Fibroblast of skin of right quadriceps (primary cell): ENCODE measurements at places on chromosomes 13 and 19.

GRCh38 chr13:20411638-20412342, 113.9 kb downstream of the CRYL1 start:
- no peak for DNase-seq

DNA sequence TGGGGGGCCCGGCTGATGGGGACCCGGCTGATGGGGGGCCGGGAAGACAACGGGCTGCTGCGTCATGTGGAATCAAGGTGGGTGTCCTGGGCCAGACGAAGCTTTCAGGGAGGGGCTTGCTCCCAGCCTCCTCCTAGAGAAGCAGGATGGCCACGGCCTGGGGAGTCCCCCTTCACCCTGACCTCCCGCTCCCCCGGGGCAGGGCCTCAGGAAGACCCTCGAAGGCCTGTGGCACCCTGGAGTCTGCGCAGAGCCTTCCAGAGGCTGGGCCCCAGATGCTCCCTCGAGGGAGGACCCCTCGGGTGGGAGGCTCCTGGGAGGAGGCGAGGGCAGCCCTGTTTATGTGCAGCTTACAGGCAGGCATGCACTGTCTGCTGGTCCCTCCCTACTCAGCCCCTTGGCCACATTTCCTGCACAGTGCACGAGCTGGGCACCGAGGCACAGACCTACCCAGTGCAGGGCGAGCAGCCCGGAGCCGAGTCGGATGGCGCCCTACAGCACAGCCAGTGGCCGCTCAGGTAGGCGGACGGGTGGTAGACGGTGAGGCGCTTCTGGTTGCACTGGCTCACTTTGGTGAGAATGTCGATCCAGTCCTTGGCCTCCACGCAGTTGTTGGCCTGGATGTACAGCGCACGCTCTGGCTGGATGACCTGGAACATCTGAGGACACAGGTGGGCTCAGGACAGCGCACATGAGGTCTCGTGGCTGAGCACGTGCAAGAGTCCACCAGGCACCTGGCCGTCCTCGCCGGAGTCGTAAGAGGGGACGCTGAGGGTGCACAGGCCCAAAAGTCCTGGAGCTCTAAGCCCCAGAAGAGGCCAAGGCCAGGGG, 22.4 kb upstream of the C13orf46 start:
- no peak for DNase-seq

GRCh38 chr19:29854033-29854432, 42.2 kb downstream of the CCNE1 start:
- DNase-seq, result no peak

DNA sequence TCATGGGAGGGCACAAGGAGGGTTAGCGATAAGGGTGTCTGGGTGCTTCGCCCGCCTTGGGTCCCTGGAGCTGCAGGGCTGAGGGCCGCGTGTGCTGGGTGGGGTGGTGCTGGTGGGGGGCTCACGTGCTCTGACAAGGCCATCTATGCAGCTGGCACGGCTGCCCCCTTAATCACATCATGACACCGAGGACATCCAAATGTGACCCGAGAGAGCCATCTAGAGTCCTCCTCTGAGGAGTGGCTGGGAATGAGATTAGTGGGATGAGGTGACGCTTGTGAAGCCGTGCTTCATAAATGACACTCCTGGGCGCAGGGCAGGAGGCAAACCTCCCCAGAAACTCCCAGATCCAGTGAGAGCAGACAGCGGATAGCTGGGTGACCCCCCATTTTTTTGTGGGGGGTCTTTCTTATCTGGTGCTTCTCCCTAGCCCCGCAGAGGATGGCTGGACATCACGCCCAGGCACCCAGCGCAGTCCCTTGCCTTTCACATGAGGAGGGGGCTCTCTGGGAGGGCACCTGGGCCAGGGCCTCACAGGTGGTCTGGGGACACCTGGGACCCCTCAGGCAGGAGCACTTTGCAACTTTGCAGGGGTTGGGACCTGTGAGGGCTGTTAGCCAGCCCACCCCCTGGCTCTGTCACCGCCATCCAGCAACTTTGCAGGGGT, 6.6 kb downstream of the FZR1 start:
- no peak for DNase-seq

GRCh38 chr19:3012621-3013262, 16.3 kb downstream of the TLE2 start:
- no peak for DNase-seq

DNA sequence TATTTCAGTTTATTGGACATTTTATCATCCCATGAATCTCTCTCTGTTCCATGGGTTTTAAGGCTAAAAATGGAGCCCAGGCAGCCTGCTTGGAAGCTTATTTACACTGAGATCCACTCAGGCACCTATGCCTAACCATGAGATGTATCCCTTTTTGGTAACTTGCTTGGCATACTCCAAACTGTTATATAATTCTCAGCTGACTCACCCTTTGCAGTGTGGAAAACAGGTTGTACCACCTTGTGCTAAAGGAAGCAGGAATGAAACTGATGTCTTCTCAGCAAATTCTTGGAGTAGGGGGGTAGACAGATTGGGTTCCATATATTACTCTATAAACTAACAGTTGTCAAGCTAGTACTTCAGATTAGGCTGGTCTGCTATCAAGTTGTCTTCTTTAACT, 483.6 kb downstream of the KLF5 start:
- no peak for DNase-seq

DNA sequence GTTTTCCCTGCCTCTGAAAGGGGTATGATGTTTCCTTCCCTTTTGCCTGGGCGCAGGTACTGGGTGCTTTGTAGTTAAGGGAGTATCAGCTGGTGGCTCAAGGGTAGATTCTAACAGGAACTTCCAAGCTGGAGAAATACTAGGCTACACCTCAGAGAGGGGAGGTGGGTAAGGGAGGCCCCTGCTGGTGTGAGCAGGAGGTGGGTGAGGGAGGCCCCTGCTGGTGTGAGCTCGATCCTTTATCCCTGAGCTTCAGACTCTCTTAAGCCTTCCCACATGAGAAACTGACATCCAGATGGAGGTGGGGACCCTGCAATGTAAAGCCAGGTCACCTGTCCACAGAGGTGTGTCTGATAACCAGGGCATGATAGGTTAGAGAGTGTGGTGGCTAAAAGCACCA, 32.1 kb downstream of the CYP2B6 start:
- DNase-seq, result no peak

DNA sequence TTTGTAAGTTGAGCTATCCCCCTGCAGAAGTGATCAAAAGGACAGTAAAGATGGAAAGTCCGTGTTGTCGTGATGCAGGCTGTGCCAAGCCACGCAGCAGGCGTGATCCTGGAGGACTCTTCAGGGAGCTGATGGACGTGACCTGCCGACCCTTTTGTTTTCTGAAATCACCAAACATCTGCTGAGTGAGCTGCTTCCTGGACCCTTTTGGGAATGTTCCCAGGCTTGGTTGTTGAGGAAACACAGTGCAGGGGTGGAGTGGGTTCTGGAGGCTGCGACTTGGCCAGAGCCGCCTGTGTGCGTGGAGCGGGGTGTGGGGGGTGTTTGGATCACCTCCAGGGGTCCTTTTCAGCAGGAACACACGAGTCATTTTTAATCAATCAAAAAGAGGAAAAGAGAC, 15.4 kb upstream of the CPAMD8 start:
- DNase-seq, result no peak
